Germinal center (tissue), 1 donor: ENCODE measurements at places on chromosomes 7 and 10.

- no peak for DNase-seq
Observed at GRCh38 chr10:14812271-14812670, 25.6 kb downstream of the CDNF start.

DNA sequence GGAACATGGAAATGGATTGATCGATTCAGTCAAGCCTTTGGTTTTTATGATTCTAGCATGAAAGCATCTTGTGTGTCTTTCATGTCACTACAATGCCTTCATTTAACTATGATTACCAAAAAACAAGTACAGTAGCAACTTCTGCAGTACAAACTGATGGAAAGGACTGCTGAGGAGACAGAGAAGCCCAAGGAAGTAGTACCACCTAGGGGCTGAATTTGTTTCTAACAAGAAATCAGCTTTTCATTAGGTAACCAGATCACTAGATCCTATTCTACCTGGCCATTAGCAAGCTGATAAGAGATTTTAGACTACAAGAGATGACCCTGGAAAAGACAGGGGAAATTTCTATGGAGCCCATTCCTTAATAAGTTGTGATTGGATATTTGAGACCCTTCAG, 3.2 kb upstream of the IFIT1 start:
- DNase-seq = no peak

- DNase-seq = no peak
Observed at GRCh38 chr7:65404020-65404419, 30.4 kb downstream of the ZNF92 start.

- no peak for DNase-seq
Observed at GRCh38 chr7:150745086-150745485, 7.9 kb downstream of the GIMAP5 start.

DNA sequence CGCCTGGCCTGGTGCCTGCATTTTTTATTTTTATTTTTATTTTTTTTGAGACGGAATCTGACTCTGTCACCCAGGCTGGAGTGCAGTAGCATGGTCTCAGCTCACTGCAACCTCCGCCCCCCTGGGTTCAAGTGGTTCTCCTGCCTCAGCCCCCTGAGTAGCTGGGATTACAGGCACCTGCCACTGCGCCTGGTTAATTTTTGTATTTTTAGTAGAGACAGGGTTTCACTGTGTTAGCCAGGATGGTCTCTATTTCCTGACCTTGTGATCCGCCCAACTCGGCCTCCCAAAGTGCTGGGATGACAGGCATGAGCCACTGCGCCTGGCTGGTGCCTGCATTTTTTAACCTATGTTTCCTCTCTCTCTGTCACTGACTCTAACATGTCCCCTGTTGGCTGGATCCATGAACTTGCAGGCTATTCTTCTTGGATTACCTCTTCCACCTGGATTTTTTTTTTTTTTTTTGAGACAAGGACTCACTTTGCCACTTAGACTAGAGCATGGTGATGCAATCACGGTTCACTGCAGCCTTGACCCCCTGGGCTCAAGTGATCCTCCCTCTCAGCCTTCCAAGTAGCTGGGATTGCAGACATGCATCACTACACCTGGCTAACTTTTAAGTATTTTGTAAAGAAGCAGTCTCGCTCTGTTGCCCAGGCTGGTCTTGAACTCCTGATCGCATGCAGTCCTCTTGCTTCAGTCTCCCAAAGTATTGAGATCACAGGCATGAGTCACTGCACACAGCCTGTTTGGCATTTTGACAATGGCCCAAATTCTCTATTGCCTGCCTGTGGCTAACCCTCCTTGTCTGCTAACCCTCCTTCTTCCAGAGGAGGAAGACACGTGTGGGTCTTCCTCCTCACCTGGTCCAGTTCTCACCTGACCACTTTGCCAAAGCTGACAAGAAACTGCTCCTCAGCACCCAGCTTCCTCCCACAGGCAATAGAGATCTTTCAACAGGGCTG, 23.0 kb upstream of the PRPF18 start:
- DNase-seq = no peak

GRCh38 chr7:29281782-29282541, 87.4 kb downstream of the CHN2 start:
- no peak for DNase-seq

DNA sequence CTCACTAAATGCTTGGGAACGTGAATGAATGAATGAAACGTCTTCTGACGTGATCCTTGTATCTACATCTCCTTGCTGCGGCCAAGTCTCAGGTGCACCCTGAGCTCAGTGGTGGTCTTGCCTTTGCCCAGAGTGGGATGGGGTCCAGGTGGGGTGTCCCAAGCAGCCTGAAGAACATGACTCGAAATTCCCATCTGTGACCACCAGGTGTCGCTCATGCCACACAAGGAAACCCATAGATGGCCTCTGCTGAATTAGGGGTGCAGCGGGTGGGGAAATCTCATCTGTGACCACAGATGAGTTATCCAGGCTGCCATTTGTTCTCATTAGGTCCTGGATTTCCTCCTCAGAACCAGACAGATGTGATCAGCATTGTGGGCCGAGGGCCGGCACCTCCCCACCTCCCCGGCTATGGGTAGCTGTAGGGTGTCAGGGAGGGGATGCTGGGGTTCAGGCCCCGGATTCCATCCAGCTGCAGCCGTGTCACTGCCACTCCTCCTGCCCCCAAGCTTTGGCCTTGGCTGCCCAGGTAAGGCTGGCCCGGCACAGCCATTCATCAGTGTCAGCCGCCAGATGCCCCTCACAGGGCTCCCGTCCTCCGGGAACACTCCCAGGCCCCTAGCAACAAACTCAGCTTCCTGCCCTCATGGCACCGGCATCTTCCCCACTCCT, 21.0 kb upstream of the GNA12 start:
- DNase-seq = peak; percentile 78

GRCh38 chr7:128041203-128041602, 10.0 kb upstream of the LRRC4 start:
- DNase-seq = no peak

GRCh38 chr10:110506448-110506847, 8.7 kb downstream of the DUSP5 start:
- DNase-seq = no peak

DNA sequence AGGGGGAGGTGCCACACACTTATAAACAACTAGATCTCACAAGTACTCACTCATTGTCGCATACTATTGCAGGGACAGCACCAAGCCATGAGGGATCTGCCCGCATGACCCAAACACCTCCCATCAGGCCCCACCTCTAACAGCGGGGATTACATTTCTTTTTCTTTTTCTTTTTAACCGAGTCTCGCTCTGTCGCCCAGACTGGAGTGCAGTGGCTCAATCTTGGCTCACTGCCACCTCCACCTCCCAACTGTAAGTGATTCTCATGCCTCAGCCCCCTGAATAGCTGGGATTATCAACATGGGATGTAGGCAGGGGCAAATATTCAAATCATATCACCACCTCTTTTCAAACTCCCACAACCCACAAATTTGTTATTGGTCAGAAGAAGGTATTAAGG, 76.7 kb downstream of the SKAP2 start:
- DNase-seq = no peak

DNA sequence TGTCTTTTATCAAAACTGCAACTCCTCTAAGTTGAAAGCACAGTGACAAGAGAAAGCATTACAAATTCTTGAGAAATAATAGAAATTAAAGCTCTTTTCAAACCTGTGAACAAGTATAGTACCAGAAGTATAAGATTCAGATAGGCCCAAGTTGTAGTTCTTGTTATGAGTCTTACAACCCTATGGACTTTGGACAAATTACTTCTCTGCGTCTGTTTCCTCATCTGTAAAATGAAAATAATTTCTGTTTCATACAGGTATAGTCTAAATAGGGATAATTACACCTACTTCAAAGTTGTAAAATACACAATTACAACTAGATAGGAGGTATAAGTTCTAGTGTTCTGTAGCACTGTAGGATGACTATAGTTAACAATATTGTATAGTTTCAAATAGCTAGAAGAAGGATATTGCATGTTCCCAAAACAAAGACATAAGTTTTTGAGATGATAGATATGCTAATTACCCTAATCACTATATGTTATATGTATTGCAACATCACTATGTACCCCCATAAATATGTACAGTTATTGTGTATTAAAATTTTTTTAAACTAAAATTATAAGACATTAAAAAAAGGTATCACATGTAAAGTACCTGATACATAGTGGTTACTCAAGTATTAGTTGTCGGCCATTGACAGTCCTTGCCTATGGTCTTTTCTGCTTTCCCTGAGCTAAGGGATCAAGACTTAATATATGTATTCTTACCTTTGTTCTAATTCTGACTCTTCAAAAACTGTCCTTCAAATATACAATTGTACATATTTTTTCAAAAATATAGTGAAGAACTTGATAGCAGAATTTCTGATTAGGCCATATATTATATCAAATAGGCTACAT, 1.8 kb upstream of the WASL start:
- no peak for DNase-seq

- DNase-seq = no peak
Observed at GRCh38 chr10:27390681-27391080, 113.4 kb upstream of the RAB18 start.
